ENCODE measurements at places on chromosomes 6 and 20.
A peak's percentile ranks its signal among the peaks of the same experiment; 100 is the strongest.

DNA sequence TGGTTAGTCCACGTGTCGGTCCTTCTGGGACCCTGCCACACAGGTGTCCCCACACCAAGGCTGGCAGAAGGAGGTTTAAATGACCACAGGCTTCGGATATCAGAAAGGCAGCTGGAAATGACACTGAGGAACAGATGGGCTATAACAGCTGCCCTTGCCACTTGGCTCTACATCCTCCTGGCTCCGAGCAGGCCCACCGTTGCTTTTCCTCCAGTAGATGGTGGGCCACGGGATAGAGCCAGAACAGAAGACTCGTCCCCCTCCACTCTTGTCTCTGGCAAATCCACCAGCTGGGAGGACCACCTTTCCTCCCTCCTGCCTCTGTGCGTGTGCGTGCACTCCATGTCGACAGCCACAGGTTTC is 17.6 kb downstream of the WRNIP1 start:
- DNase-seq, result no peak

DNA sequence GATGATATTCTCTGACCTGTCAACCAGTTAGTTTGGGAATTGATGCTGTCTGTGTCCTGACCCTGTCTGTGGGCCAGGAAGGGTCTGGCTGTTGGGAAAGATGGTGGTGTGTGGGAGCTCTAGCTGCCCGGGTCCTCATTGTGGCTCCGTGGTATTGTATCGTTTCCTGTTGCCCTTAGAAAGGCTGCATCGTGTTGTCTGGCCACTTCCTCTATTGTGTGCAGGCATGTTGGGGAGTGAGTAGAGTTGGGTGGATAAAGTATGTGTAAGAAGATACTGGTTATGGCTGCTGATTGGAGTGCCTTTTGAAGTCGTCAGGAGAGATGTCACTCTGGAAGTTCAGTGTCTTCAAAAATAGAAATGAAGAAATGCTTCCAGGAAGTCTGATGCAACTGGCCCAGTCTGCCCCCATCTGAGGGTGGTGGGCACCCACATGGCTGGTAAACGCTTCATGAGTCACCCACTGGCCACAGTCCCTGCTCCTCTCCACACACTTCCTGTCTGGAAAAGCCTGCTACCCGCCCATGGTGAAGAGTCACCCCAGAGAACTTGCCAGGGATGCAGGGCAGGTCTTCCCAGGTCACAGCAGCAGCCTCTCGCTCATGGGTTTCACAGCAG is 27.9 kb downstream of the PPARD start:
- DNase-seq, result peak; percentile 10

DNA sequence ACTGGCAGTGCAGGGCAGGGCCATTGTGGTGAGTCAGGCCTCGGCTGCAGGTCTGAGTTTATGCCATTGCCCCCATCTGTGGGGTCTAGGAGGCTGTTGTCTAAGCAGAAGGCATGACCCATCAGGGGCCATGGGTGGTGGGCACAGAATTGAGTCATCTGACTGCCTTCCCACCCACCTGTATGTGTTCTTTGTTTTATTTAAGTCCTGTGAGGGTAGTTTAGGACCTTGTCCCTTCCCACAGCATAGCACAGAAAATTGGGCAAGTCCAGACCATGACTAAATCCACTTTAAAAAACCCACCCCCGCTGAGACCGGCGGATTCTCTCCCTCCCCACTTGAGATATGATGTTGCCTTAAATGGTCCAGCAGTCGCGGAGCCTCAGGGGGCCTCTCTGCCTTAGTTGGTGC is 40.3 kb downstream of the ERMARD start:
- no peak for DNase-seq

DNA sequence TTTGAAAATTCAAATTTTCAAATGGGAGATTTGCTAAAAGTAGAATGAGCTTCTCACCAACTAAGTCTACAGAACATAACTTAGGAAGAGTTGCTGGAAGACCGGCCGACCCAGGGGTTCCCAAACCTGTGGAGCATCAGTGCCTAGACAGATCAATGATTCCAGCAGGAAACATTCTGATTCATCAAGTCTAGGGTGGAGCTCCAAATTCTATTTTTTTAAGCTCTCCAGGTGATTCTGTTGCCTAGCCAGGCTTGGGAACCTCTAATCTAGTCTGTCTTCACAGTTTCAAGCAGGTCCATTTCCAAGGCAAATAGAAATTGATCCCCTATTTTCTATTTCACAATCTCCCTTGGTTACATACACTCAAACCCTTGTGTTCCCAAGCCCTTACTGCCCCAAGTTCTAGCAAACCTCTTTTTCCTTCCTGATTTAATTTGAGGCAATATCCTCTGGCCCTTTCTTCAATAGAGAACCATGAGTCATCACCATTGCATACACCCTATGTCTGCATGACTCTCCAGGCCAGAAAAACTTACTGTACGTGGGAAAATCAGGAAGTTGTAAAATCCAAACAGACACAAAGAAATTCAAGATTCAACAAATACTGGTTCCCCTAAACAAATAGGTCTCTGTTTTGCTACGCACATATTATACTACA is 8.9 kb downstream of the ATXN1 start:
- DNase-seq, result no peak

- DNase-seq, result no peak
Observed at GRCh38 chr20:2695206-2695983, 2.8 kb downstream of the EBF4 start.

DNA sequence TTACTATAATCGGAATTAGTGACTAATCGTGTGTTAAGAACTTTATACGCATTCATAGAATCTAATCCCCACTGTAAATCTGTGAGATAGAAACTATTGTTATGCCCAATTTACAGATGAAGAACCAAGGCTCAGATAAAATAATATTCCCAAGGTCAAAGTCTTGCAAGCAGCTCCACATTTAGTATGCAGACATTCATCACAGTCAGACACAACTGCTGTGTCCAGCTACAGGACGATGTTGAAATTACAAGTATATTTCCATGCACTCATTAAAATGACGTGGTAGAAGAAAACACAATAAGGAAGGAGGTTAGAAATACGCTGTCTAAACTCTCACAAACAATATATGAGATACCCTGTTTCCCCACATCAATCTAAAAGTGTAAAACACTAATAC is 82.5 kb downstream of the PREX1 start:
- DNase-seq, result no peak

DNA sequence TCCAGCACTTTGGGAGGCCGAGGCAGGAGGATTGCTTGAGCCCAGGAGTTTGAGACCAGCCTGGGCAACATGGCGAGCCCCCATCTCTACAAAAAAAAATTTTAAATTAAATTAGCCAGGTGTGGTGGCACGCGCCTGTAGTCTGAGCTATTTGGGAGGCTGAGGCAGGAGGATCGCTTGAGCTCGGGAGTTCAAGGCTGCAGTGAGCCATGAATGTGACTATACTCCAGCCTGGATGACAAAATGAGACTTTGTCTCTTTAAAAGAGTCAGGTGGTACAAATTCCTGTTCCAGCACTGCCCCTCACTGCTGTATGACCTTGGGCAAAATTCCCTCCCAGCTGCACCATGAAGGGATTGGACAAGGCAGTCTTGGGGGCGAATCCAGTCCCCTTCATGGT is 28.5 kb downstream of the AHCY start:
- no peak for DNase-seq

- peak; percentile 25 for DNase-seq
Observed at GRCh38 chr6:122491919-122492555, 20.4 kb upstream of the SERINC1 start.

DNA sequence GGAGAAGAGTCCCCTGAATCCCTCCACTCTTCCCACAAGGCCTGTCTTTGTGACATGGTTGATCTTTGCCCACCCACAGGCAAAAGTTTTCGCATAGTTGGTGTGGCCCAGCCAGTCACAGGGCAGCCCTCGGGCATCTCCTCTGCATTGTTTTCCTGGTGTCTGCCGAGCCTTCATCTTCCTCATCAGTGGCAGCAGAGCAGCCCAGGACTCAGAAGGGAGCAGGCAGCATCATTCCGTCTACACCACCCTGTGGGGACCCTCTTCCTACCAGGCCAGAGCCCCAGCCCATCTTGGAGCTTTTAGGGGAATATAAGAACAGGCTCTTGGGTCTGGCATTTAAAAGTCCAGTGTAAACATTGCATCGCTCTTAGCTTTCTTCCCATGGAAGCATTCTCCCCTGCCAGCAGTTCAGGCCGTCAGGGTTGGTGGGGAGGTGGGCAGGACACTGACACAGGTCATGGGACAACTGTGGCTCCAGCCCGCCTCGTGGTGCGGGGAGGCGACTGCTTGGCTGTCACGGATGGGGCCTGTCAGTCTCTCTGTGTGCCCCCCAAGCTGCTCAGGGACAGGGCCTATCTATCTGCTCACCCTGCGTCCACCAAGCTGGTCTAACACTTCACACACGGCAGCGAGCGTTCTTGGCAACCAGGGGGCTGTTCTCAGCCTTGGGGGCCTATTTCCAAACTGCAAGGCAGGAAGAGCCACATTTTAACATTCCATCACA is 38.3 kb downstream of the PDRG1 start:
- DNase-seq, result no peak

GRCh38 chr6:146787876-146788508 is 189.2 kb downstream of the ADGB start:
- no peak for DNase-seq

DNA sequence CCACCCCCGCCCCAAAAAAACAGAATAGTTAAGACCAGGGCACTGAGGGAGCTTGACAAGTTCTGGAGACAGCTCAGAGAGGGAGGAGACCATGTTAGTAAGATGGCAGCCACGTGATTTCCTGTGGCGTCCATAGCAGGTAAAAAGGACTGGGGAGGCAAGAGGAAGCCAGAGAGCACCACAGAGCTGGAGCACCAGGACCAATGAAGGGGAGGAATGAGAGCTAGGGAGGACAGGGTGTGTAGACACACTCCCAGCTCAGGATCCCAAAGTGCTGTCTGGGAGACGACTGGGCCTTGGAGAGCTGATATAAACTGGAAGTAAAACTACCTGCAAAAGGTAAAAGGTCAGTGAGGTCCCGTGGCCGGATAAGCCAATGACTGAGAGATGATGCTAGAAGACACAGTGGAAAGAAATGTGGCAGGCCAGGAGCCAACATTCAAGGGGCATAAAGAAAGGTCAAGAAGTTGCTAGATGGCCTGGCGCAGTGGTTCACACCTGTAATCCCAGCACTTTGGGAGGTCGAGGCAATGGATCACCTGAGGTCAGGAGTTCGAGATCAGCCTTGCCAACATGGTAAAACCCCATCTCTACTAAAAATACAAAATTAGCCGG is 39.0 kb downstream of the SLC23A2 start:
- peak; percentile 24 for DNase-seq

- DNase-seq, result no peak
Observed at GRCh38 chr6:16676978-16677377, 84.3 kb downstream of the ATXN1 start.

GRCh38 chr6:90193359-90193758 is 103.3 kb downstream of the BACH2 start:
- DNase-seq, result no peak

DNA sequence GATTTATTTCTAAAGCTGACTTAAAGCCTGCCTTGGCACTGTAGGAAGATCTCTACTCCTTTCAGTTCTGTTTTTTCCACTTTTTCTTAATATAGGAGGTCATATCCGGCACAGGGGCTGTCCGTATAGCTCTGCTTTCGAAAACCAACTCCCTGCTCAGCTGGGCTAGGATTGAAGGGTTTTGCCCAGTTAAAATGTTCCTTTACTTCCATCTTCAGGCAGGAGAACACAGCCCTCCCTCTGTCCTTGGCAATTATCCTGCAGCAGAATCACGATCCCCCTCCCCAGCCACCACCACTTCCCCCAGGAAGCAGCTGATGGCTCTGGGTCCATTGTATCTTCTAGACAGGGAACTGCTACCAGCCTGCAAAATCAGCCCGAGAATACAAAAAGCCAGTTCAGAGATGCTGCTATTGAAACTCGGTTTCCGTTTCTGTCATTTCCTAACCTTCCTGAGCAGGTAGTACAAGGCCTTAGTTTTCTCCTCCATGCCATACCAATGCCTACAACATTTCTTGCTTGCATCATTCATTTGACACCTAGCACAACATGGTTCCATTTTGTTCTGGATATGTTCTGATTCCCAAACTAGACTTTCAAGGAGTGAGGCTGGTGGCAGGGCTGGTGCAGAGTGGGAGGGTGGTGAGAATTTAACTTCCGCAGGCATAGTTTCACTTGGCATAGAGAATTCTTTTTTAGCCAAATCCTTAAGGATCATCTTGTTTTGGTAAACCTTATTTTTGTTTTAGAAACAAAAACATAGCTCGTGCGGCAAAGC is 53.9 kb downstream of the FAM50B start:
- no peak for DNase-seq

- DNase-seq, result no peak
Observed at GRCh38 chr20:11847827-11848226, 69.9 kb upstream of the BTBD3 start.

DNA sequence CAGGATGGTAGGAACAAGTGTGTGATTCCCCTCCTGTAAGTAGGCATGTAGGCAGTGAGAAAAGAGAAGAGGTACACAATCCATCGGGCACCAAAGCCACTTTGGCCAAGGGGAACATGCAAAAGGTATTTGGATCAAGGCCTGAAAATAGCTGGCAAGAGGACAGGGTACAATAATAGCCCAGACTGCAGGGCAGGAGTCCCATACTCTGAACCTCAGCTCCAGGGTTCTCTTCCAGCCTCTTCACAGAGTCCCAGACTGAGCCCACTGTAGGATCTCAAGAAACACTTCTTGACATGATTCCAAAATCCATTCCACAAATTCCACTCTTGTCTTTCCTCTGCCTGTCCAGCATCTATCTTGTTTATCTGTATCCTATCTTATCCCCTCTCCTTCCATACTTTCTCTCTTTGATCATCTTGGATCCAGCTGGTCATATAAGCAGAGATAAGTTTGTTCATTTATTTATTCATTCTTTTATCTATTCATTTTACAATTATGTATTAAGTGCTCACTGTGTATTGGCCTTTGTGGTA is 19.7 kb downstream of the ACSS2 start:
- DNase-seq, result no peak

DNA sequence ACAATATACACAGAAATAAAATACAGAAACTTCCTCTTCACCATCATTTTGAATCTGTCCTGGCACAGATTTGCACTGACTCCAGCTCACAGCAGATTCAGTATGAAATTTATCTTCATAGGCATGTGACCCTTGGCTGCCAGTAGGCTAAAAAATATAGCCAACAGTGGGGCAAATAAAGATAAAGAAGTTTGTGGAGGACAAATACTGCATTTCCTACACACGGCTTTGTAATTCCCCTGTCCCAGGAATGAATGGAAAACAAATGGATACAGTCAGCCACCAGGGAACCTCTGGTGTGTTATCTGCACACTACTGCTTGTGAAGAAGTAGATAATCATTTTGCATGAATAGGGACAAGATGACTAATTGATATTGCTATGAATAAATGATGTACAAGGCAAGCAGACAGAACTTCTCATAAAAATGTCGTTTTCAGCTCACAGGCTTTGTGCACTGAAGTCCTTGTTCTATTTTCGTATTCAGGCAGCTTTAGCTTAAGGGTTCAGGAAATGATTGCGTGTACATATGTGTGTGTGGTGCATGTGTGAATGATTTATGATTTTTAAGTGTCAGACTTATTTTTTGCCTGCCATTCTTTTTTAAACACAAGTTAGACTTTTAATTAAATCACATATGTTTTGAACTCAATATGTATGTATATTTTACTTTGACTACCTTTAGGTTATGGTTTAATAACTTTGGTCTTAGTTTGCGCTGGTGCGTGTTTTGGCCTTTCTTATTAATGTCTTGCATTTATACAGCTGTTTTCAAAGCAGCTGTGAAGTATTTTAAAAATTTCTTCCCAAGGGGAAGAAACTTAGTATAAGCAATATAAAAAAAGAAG is 543.8 kb upstream of the JAG1 start:
- DNase-seq, result no peak

GRCh38 chr6:88177961-88178464 is 11.9 kb upstream of the CNR1 start:
- no peak for DNase-seq

Data from stimulated activated CD4-positive, alpha-beta T cell treated with anti-CD3 and anti-CD28 coated beads, TNF-alpha, amount 100 ng/mL, for 48 hours (primary cell).